ENCODE measurements at places on chromosomes 2 and 18.

- no peak for DNase-seq
These were observed 5.4 kb downstream of the LBH start for GRCh38 chr2:30236591-30237238.

- DNase-seq, result no peak
These were observed 267.1 kb downstream of the RAD51AP2 start for GRCh38 chr2:17251171-17251570.

GRCh38 chr2:236159778-236160170 lies 8.4 kb downstream of the GBX2 start:
- DNase-seq, result no peak

DNA sequence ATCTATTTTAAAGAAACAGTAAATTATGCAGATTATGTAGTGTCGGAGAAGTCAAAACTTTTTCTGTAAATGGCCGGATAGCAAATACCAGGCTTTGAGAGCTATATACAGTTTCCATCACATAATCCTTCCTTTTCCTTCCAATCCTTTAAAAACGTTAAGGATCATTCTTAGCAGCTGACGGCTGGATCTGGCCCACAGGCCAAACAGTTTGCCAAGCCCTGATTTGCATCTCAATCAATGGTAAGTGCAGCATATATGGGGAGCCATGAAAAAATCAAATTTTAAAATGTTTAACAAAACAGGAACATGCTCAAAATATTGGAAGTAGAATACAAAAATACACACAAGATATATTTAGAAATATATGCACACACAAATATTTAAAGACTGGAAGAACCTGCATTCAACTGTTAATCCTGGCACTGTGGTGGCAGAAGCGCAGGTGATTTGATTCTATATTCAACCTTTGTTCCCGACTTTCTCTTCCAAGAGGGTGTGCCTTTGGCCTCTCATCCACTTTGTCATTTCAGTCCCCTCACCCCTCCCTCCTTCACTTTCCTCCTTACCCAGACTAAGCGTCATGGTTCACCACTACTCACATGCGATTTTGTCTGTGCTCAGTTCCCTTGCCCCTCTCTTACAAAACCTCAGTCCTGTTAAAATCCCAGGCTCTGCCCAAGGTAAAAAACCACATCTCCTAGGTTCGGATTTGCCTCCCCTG lies 27.3 kb downstream of the NDUFA10 start:
- no peak for DNase-seq

DNA sequence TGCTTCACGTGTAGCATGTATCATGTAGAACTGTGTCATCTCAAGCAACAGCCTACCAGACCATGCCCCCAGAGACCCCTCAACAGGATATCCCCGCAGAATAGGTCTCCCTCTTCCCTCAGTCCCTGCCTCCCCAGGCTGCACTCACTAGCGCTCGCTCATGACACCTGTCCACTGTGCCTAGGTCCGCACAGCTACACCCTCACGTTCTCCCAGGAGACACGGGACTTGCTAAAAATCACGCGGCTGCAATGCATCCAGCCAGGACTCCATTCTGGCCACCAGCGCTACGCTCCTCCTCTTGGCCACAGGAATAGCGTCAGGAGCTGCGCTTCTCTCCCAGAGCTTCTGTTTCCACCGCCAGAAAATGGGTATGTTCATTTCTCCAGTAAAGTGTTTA lies 2.5 kb downstream of the PXDN start:
- no peak for DNase-seq

- DNase-seq, result no peak
These were observed 70.9 kb downstream of the PIEZO2 start for GRCh38 chr18:11078491-11078890.

- no peak for DNase-seq
These were observed 33.8 kb upstream of the TMEM17 start for GRCh38 chr2:62539606-62540407.

- DNase-seq, result no peak
These were observed 136.5 kb upstream of the STK17B start for GRCh38 chr2:196307775-196308305.

- no peak for DNase-seq
These were observed 39.4 kb upstream of the SMAD2 start for GRCh38 chr18:47969816-47970215.

- DNase-seq, result no peak
These were observed 2.2 kb downstream of the ITM2C start for GRCh38 chr2:230866756-230867523.

DNA sequence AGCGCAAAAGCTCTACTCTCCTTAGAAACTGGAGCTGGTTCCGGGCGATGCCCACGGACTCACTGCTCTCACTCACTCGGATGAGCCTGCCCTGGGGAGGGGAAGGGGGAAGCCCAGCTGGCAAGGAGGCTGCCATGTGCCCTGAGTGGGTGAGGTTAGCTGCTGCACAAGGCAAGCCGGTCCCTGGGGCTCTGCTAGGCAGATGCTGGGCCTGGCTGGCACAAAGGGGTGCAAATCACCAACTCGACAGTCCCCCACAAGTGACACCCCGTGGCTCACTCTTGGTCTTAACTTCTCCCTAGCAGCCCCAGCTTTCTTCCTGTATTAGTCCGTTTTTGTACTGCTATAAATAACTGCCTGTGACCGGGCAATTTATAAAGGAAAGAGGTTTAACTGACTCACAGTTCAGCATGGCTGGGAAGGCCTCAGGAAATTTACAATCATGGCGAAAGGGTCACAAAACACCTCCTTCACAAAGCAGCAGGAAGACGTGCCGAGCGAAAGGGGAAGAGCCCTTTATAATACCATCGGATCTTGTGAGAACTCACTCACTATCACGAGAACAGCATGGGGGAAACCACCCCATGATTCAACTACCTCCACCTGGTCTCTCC lies 33.2 kb downstream of the ADCY3 start:
- DNase-seq, result no peak

GRCh38 chr2:191800874-191801273 lies 46.0 kb downstream of the CAVIN2 start:
- DNase-seq, result no peak

DNA sequence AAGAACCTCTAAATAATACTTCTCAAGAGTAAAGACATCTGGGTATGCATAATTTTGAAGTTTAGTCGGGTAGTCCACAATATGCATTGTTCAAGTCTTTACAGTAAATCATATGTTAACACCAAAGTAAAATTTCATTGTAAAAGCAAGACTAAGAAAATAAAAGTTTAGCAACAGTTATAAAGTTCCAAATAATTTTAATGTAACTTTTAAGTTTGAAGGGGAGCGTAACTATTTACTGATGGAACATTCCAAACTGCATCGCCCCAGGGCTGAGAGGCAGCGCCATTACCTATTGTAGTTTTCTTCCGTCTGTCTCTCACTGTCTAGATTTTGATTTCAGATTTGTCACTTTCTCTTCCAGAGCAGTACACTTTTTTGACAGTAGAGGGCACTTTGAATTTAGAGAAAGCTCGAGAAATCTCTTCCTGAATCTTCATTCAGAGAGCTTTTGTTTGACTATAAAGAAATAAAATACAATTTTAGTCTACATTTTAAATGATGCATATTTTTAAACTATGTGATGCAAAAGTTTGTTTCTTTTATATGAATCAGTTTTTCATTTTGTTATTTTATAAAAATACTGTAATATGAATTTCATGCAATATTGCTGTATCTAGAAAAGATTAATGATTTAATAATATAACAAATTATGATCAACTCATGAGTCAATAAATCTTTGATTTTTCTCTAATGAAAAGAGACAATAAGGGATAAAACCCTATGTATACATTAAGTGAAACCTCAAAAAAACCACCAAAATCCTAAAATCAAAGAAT lies 389.8 kb downstream of the FIGN start:
- peak; percentile 45 for DNase-seq

DNA sequence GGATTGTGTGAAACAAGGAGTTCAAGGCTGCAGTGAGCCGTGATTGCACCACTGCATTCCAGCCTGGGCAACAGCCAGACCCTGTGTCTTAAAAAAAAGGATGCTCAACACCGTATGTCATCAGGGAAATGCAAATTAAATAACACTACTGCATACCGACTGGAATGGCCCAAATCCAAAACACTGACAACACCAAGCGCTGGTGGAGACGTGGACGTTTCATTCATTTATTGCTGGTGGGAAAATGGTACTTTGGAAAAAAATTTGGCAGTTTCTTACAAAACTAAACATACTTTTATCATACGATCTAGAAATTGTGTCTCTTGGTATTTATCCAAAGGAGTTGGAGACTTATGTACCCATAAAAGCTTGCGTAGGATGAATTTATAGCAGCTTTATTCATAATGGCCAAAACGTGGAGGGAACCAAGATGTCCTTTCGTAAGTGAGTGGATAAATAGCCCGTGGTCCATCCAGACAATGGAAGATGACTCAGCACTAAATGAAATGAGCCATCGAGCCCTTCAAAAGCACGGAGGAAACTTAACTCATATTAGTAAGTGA lies 24.2 kb downstream of the NEU4 start:
- DNase-seq, result no peak

DNA sequence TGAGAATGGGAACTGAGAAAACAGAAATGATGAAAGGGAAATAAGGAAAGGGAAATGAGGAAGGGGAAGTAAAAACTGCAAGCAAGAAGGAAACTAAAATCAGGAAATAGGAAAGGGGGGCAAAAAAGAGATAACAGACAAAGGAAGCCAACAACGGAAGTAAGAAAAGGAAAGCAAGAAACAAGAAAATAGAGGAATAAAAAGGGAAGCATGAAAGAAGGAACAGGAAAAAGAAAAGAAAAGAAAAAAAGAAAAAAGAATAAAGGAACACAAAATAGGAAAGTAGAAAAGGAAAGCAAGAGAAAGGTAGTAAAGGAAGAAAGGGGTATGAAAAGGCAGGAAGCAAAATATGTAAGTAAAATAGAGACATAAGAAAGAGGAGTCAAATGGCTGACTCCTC lies 241.2 kb upstream of the NCKAP5 start:
- DNase-seq, result no peak

DNA sequence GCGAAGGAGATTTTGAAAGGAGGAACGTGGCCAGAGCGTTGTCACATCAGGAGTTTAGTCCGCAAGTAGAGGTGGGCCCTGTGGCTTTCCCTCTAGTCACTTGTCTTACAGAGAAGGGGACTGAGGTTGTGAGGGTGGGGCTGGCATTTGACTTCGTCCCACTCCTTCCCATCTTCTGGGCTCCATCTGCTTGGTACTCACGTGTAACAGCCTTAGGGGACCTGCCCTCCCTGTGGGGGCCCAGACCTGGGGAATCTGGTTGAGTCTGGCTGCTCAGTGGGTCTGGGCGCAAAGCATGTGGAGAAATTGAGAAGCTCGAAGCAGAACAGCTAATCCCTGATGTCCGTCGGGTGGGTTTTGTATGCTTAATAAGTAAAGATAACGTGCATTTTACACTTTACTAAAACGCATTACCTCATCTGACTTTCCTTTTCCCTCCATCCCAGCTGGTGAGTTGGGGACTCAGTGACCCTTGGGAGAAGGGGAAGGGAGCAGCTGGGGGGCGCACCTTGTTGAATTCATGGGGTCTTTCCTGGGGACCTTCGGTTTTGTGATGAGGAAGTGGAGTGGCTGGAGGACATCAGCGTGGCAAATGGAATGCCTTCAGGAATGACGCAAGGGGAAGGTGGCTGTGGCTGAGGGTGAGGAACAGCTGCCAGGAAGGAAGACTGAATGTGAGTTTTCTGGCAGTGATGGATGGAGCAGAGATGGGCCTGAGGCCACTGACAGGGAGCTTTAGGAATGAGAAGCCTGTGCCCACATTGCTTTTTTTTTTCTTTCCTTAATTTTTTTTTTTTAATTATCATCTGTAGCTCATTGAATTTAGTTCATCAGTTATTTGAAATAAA lies 44.8 kb downstream of the ASAP2 start:
- no peak for DNase-seq

- no peak for DNase-seq
These were observed 6.0 kb downstream of the IGFBP5 start for GRCh38 chr2:216689397-216689796.

GRCh38 chr2:222959358-222959757 lies 92.6 kb upstream of the KCNE4 start:
- no peak for DNase-seq

DNA sequence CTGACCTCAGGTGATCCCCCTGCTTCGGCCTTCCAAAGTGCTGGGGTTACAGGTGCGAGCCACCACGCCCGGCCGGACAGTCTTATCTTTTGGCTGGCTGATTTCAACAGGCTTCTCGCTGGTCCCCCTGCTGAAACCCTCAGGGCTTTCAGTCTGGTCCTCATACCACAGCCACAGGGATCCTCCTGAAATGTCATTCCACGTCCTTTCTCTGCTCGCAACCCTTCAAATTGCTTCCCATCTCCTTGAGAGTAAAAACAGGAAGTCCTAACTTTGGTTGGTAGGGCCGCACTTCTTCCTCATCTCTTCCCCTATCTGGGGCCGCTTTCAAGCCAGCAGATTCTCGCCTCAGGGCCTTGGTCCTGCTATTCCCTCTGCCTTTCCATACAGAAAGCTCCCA lies 1.4 kb upstream of the CAB39 start:
- DNase-seq, result no peak

DNA sequence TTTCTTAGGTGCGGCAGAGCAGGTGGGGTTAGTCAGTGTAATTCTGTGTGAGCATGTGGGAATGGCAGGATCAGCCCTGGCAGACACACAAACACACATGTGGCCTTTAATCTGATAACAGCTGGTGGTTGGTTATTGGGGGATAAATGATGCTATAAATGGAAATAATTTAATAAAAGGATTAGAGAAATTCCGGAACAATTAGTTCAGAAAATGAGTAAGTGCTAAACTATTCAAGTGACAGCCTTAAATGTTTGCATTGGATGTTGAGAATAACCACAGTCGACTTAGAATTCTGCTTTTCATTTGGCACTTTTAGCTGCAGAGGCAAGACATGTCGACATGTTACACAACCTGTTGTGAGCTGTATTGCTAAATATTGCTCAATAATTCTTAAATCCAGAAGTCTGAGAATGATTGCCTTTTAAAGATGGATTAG lies 7.2 kb downstream of the SMYD1 start:
- no peak for DNase-seq

- DNase-seq, result no peak
These were observed 16.7 kb downstream of the RAMP1 start for GRCh38 chr2:237876061-237876526.

DNA sequence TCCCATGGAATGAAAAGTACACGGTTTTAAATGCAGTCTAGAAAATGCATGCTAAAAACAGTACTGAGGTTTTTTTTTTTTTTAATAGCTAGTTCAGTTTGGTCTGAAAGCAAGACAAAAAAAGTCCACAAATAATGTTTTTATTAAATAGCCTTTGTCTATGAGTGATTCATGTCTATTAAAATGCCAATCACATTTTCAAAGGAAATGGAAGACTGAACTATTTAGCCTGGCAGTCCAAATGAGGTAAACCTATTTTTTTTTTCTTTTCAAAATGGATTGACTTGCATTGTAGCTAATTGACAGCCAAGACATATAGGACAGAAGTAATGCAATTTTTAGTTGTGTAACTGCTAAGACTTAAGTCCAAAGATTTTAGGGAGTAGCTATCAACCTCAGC lies 90.3 kb downstream of the LRP1B start:
- DNase-seq, result no peak

DNA sequence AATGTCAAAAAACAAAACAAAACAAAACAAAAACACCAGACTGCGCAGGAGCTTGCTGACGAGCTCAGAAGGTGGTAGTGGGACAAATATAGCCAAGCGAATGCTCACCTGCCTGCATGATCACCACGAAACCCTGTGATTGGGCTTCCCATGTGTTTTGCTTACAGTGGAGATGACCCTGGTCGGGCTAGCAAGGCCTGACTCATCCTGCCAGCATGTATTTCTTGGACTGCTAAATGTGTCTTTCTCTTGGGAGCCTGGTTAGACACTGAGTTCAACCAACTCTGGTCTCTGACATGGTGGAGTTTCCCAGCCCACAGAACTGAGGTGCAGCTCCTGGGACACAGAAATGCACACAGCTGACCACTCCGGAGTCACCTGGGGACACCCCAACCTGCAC lies 30.7 kb upstream of the DUSP2 start:
- DNase-seq, result no peak

- no peak for DNase-seq
These were observed 40.7 kb downstream of the TEX44 start for GRCh38 chr2:231633241-231633976.
